Activated T-cell treated with anti-CD3 and anti-CD28 coated beads for 24 hours (primary cell): ENCODE measurements at places on chromosomes 2 and 18.

DNA sequence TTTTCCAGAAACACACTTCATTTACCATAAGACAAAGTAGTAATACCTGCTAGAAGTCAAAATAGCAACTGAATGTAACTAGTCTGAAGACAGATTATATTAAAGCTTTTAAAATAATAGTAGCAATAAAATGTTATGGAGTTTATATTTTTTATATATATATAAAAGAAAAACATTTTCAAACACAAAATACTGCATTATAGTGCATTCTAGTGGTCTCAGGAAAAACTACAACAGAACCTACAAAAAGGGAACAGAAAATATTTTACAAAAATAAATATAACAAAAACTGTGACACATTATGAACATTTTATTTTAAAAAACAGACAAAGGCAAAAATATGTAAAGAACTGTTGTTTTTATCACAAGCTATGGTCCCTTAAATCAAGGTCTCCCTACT lies 48.0 kb downstream of the STRN start:
- no peak for DNase-seq

GRCh38 chr2:173119069-173119807 lies 43.6 kb downstream of the MAP3K20 start:
- DNase-seq = no peak

- no peak for DNase-seq
These were observed 238.2 kb upstream of the RBMS1 start for GRCh38 chr2:160731856-160732255.

DNA sequence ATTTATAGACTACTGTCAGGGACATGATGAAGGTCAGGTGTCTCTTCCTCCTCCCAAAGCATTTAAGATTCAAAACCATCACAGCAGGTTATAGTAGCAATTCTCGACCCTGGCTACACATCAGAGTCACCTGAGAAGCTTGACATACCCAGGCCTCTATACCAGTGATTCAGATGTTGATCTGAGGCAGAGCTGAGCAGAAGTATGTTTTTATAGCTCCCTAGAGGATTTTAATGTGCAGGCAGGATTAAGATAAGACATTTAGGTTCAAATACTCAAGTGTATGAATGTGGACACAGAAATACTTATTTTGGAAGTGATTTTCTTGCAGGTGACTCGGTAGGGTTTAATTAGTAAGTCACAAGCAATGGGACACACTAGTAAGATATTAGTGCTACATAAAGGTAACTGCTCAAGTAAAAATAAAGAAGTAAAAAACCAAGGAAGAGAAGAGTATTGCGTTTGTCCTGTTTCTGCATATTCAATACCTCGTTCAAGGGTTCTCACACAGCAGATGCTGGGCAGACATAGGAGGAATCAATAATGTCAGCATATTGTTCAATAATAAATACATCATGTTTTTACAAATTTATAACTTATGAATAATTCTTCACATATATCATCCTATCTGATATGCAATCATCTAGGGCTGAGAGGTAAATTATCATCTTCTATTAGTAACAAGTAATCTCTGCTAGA lies 7.0 kb downstream of the GCFC2 start:
- DNase-seq = no peak

- DNase-seq = no peak
These were observed 168.4 kb downstream of the SOCS6 start for GRCh38 chr18:70457223-70457622.

DNA sequence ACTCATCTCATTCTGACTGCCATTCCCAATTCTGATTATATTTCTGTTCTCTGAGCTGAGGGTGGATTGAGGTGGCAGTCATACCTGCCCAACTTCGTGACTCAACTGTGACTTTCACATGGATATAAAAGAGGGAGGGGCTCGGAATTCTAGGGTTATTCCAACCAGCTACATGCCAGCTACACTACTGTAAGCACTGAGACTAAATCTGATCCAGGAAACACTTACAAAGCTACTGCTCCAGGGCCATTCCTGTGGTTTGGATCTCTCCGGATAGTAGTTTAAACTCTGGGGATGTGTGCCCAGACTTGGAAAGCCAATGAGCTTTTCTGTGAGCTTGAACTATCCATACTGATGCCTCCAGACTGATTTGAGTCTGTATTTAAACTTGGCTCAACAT lies 7.9 kb downstream of the MAP2 start:
- DNase-seq = no peak

GRCh38 chr2:224122542-224122941 lies 83.5 kb upstream of the SERPINE2 start:
- DNase-seq = no peak
